Fibroblast of the aortic adventitia (primary cell): ENCODE measurements at places on chromosomes 11 and 22. TPM values are rescaled to one million over a fixed set of nuclear protein-coding genes. Genes with fewer than 3 reads are reported as not detected.

C11orf16 gene
- not detected in 2 replicates for total RNA-seq

HTR3A gene
- not detected in 2 replicates for total RNA-seq

OR2AG2 gene
- 0.09 and 0.33 TPM in 2 replicates for total RNA-seq

GAL gene
- total RNA-seq, result not detected in 2 replicates

IGLL1 gene
- total RNA-seq, result not detected in 2 replicates

KRTAP5-10 gene
- not detected in 2 replicates for total RNA-seq

CREB3L1 gene
- 31.6 and 37.5 TPM in 2 replicates for total RNA-seq

CNIH2 gene
- total RNA-seq, result 1.1 TPM in 1 of 2 replicates, not detected in the other

CYTH4 gene
- 0.25 and 0.72 TPM in 2 replicates for total RNA-seq

LINC01488 gene
- total RNA-seq, result not detected in 2 replicates

NAV2 gene
- total RNA-seq, result 6.5 and 44.6 TPM in 2 replicates

DNAJC24 gene
- total RNA-seq, result 6.5 and 20.0 TPM in 2 replicates

MYEOV gene
- total RNA-seq, result 7.0 TPM in 1 of 2 replicates, not detected in the other

SYT9 gene
- total RNA-seq, result 0.09 TPM in 1 of 2 replicates, not detected in the other

DDX6 gene
- 174 and 189 TPM in 2 replicates for total RNA-seq

SLC25A18 gene
- total RNA-seq, result 0.16 TPM in 1 of 2 replicates, not detected in the other

GAB4 gene
- total RNA-seq, result not detected in 2 replicates
